ENCODE measurements at places on chromosomes 1 and 21.

GRCh38 chr1:110544753-110545152 lies 25.8 kb upstream of the KCNA10 start:
- no peak for DNase-seq

- DNase-seq, result no peak
Measured at GRCh38 chr21:14114251-14114650, 96.5 kb downstream of the LIPI start.

GRCh38 chr1:220908757-220909156 lies 29.5 kb downstream of the HLX start:
- no peak for DNase-seq

GRCh38 chr1:225899044-225899925 lies 10.3 kb upstream of the LEFTY1 start:
- DNase-seq, result no peak

GRCh38 chr21:42461881-42462877 lies 33.8 kb downstream of the RSPH1 start:
- DNase-seq, result no peak

- DNase-seq, result no peak
Measured at GRCh38 chr1:177343445-177343844, 172.7 kb downstream of the BRINP2 start.

- no peak for DNase-seq
Measured at GRCh38 chr1:28031173-28031572, 57.2 kb downstream of the EYA3 start.

DNA sequence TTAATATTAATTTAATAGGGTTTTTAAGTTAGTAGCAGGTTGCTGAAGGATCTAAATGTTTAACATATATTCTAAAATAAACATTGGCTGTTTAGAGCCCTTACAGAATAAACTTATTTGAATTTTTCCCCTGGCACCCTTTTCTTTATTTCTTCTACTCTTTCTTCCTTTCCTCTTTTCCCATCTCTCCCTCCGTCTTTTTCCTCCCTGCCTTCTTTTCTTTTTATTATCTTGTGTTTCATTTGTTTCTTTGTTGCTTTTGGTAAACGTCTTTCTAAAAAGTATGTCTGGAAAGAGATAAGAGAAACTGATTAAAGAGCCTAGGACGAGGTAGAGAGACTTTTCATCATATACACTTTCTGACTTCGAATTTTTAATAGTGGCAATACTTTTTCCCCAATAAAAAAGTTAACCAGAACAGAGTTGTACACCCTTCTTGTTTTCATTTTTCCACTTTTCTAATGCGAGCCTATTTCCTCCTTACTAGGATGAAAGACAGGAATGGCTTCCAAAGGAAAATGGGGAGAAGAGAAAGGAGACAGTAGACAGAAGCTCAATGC lies 39.5 kb upstream of the ATF3 start:
- no peak for DNase-seq

GRCh38 chr1:40901886-40902852 lies 40.0 kb upstream of the CITED4 start:
- no peak for DNase-seq

DNA sequence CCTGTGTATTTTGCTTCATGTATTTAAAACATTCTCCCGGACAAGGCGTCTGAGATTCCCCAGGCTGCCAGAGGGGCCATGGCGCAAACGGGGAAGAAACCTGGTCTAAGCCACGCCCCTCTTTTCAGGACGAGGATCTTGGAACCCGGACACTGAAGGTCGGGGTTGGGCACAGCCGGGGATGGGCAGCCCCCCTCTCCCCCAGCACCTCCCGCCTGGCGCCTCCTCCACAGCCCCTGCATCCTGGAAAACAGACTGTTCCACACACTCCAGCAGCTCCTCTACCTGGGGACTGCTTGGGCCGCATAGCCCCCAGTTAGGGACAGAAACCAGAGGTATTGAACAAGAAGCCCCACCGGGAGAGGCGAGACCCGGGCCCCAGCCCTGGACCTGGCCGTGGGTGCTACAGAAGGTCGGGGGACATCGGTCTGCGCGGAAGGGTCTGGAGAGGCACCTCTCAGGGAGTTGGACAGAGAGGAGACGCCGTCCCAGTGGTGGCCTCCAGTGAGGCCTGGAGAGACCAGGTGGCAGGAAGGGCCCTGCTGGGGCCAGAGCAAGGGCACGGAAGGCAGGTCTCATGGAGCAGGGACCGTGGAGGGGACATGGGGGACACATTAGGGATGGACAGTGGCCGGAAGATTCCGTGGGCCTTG lies 5.4 kb downstream of the TP73 start:
- no peak for DNase-seq

DNA sequence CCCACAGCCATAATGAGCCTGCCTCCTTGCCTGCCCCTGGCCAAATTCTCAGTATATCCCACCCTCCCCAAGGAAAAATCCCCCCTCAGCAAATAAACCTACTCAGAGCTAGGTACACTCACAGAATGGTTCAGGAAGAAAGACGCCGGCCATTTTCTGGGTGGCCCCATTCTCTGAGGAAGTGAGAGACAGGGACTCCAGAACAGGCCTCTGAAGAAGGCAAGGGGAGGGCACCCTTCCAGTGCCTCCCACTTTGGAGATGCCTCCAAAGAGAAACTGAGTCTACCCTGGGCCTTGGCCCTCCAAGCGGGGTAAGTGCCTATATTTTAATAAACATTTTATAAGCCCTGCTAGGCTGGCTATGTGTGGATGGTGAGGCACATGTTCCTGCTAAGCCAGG lies 2.3 kb downstream of the PACC1 start:
- DNase-seq, result no peak

DNA sequence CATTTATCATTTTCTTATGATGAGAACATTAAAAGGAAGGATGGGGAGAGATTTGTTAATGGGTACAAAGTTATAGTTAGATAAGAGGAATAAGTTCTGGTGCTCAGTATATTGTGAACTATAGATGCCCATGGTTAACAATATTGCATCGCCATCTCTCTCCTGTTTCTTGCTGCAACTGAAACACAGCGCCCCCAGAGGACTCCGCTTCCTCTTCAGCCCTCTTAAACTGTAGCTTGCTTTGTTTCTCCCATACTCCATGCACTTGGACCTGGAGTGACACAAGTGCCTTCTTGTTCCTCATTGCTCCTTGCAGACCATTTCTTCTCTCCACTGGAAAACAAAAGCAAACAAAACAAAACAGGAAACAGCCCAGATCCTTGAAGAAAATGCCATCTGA lies 70.1 kb upstream of the NTPCR start:
- no peak for DNase-seq

GRCh38 chr1:159825564-159825963 lies 1.1 kb upstream of the SLAMF8 start:
- no peak for DNase-seq

- no peak for DNase-seq
Measured at GRCh38 chr1:32966900-32967299, 2.3 kb upstream of the RNF19B start.

DNA sequence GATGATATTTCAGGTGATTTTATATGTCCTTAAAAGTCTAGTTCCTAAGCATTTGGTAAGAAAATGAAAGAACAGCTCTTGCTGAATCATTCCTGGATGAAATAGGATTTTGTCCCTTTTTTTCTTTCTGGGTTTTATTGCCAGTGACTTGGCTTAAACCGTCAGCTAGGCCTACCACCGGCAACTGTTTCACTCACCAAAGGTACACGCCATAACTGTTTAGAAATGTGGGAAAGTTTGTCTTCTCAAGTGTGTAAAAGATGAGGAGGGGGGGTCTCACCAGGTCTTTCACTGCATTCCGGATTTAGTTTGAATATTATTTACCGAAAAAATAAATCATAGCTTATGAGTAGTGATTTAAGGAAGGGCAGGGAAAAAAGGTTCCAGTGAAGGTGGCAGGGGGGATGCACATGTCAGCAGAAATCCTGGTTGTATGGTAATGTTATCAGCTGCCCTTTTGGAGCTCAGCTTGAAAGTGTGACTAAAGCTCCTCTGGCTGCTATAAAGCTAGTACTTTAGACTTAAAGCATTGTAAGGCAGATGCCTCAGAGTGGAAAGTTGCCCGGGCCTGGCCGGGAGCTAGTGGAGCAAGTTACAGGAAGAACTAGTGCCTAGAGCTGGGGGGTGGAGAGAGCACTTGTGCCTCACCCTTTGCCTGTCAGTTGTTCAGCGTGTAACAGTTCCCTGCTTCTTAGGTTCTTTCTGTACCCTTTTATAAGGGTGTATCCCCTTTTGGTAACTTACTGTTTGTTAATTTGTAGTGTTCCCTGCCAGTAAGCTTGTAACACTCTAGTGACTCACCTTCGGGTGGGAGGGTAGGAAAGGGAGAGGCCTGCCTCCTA lies 3.1 kb downstream of the ATP1A1 start:
- DNase-seq, result peak; percentile 92

GRCh38 chr1:217734973-217735372 lies 103.8 kb downstream of the SPATA17 start:
- no peak for DNase-seq
